ENCODE measurements at places on chromosomes 3 and 15.

GRCh38 chr3:9679476-9680080, 24.1 kb upstream of the CPNE9 start:
- DNase-seq: no peak

DNA sequence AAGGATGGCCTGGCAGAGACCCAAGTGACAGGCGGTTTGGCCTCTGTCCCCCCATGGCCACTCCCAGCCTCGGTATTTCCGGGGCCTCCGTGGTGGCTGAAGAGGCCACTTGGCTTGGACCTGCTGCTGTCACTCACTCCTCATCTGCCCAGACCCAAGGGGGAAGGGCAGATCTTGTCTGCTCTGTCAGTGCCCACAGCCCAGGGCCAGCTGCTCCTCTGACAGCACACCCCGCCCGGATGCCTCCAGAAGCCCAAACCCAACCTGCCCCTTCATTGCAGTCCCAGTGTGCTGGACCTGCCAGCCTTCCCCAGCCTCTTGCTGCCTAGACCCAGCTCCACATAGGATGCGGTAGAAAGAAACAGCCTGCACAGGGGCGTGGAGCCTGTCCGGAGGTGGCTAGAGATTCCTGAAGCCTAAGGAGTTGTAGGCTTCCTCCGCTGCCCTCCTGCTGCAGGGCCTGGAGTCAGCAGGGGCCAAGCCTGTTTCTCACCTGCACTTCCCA, 52.0 kb downstream of the MAGEF1 start:
- no peak for DNase-seq

GRCh38 chr3:149839896-149840295, 26.9 kb downstream of the RNF13 start:
- no peak for DNase-seq

DNA sequence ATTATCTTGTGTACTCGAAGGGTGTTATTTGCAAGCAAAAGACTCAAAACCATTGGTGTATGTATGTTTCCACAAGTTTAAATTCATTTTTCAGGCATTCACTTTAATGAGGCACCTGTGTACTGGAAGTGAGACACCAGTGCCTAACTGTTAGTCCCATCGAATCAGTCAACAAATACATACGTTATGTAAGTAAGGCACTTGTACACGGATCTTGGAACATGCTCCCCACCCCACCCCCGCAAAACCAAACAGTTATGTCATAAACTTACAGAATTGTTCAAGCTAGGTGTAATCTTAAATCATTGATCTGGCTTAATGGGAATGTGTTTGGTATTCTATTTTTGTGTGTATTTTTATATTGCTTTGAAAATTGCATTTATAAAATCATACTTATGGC, 17.1 kb downstream of the LRRC28 start:
- no peak for DNase-seq

DNA sequence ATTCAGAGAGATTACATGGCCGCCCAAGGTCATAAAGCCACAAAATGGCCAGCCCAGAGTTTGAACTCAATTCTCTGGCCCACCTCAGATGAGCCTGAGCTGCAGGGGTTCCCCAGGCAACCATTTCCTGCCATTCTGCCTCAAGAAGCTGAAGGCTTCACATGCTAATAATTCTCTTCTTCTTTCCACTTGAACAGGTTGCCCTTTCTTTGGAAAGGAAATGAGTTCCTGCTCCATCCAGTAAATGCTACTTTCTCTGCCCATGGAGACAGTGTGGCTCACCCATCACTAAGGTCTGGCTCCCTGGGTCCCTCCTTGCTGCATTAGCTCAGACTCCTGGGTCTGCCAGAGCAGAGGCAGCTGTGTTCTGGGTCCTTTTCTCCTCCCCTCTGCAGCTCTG, 48.2 kb downstream of the TRIM42 start:
- no peak for DNase-seq
